ENCODE measurements at places on chromosomes 7 and 10.

GRCh38 chr7:63117-63480, 129.3 kb upstream of the FAM20C start:
- DNase-seq: no peak

DNA sequence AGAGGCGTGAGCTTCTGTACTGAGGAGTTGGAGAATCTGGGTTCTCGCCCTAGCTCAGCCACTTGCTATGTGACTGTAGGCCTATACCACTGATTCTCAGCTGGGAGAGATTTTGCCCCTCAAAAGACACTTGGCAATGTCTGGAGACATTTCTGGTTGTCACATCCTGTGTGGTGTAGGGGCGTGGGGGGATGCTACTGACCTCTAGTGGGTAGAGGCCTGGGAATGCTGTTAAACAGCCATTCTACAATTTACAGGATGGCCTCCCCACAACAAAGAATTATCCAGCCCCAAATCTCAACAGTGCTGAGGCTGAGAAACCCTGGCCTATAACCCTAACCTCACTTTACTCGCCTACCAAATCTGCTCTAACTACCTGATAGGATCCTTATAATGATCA, 58.8 kb upstream of the GAD2 start:
- DNase-seq: no peak

- DNase-seq: no peak
These were observed 4.3 kb upstream of the UCN3 start for GRCh38 chr10:5360318-5360915.

GRCh38 chr10:43093423-43094076, 16.7 kb downstream of the RET start:
- DNase-seq: no peak

- no peak for DNase-seq
These were observed 127.3 kb downstream of the LHPP start for GRCh38 chr10:124588736-124589490.

DNA sequence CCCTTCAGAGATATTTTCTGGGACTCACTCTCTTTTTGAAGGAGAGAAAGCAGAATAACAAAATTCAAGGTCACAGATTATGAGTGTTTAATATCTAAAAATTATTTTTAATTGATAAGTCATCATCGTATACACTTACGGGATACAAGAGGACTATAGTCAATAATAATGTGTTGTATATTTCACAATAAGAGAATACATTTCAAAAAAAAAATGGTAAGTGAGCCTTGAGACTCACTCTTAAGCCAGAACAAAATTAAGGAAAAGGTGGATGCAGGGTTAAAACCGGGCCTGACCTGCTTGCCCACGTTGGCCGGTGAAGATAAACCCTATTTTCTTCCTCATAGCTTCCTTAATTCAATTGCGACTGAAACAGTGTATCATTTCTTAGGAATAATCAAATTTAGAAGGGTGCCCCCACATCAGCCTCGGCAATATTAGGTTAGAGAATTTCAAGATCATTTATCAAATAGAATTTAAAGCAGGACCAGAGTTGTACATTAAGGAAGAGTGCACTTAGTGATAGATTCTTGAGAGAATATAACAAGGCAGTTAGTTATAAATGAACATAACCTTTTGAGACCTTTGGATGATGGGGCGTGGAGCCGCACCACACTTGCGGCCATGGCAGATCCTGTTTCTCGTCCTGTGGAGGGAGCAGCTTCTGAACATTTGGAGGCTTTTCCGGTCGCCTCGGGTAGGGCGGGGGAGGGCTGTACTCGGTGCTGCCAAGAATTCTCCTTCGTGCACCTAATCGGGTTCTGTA, 321.8 kb downstream of the PAXIP1 start:
- DNase-seq: no peak

- DNase-seq: no peak
These were observed 259.3 kb upstream of the TMEM72 start for GRCh38 chr10:44651834-44652233.

- DNase-seq: no peak
These were observed 280.2 kb upstream of the PITRM1 start for GRCh38 chr10:3452683-3453361.

- no peak for DNase-seq
These were observed 145.6 kb downstream of the ZNF248 start for GRCh38 chr10:37711617-37712488.

DNA sequence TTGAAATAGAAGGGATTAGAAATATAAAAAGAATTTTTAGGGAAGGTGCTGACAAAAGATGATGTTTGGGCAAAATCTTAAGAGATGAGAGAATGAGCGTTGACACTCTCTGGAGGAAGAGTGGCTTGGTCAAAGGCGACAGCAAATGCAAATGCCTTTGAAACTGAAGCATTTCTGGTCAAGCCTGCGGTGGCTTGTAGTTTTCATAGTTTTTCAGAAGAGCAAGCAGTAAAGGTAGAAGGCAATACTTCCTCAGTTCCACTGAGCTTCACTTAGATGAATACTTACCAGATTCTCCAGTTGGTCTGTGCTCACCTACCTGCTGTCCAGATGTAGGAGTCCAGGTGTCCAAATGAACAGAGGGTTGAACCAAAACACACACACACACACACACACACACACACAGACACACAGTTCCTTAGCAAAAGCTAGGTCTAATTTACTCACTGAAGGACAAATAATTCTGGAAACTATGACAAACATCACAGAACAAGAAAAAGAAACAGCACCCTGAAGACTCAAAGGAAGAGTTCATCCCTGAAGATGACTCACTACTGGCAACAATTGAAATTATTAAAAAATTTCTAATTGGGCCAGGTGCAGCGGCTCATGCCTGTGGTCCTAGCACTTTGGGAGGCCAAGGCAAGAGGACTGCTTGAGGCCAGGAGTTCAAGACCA, 12.1 kb upstream of the STK17A start:
- no peak for DNase-seq

DNA sequence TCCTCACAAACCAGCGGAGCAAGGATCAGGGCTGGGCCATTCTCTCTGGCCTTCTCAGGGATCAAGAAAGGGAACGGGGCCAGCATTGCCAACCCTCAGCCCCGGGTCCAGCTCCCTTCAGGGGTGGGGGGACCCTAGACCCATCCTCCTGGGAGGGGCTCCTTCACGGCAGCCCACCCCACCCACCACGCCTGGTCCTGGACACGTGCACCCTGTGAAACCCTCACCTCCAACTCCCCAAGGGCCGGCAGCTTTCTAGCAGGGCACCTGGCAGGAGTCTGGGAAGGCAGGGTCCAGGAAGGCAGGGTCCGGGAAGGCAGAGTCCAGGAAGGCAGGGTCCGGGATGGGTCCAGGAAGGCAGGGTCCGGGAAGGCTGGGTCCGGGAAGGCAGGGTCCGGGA, 46.6 kb upstream of the ADGRA1 start:
- DNase-seq: no peak

DNA sequence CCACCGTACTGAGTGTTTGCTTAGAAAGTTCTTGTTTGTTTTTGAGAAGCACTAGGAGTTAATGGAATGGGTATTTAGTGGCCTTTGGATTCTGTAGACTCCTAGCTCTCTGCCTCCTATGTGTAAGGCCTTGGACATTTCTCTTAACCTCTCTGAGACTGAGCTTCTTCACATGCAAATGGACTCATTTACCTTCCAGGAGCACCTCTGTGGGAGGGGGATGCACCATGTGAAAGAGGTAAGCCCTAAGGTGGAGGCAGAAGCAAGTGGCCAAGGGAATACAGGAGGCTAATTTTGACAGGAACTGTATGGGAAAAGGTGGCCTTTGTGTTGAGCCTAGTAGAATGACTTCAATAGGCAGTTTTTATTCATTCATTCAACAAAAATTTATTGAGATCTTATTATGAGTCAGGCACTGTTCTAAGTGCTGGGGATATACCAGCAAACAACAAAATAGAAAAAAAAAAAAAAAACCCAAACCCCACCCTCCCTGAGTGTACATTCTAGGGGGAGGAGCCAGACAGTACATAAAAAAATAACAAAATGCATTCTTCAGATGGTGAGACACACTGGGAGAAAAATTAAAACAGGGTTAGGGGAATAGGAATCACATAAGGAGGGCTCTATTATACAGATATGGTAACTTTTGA, 9.2 kb upstream of the EPHA1 start:
- DNase-seq: no peak

DNA sequence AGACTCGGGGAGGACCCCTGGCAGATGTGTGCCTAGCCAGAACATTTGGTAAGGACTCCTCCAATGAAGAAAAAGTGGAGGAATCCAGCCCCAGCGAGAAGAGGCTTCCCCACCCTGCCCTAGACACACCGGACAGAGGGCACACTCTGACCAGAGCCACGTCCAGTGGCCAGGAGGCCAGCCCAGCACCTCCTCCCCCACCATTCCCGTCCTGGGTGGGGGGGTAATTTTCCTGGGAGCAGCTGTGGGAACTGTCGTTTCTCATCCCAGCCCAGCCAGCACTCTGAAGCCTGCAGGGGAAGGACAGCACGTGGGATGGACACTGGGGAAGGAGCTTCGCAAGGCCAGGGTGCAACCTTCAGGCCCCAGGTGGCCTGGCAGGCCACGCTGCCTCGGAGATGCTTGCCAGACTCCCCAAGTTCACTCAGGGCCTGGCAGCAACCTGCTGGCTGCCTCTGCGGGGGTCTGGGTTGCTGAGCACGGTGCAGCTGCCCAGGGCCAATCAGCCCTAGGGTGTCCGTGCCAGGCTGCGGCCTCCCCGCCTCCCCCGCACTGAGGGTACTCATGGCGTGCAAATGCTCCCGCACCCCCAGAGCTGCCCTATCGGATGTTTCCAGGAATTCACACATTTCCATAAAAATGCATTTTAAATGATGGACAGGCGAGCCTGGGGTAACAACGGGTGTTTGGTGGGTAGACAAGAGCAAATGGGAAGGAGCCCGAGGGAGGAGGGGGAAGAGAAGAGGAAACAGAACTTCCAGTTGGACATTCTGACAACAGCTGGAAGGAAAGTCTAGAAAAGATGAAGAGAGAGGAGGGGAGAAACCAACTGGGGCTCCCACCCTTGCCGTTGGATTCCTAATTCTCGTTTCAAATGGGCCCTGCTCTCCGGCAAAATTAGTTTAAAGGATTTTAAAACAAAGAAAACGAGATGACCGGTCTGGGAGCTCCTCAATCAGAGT, 1.9 kb upstream of the EN2 start:
- DNase-seq: no peak

GRCh38 chr10:131899695-131900349, 986 bp upstream of the PPP2R2D start:
- DNase-seq: no peak

DNA sequence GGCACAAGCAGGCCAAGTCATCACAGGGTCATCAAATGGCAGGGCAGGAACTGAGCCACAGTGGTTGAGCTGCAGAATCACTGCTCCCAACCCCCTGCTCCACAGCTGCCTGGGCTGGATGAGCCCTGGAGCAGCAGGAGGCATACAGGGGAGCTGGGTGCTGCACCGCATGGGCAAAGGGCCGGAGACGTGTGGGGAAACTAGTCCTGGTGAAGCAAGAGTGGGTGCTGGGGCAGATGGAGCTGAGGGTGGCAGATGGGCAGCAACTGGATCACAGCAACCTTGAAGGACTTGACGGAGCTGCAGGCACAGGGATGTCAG, 16.0 kb upstream of the VOPP1 start:
- no peak for DNase-seq

- DNase-seq: no peak
These were observed 67.9 kb upstream of the SRRM3 start for GRCh38 chr7:76133839-76134238.

GRCh38 chr7:52753855-52754254, 281.6 kb upstream of the POM121L12 start:
- DNase-seq: no peak

GRCh38 chr10:90816466-90816865, 41.4 kb downstream of the HTR7 start:
- no peak for DNase-seq

DNA sequence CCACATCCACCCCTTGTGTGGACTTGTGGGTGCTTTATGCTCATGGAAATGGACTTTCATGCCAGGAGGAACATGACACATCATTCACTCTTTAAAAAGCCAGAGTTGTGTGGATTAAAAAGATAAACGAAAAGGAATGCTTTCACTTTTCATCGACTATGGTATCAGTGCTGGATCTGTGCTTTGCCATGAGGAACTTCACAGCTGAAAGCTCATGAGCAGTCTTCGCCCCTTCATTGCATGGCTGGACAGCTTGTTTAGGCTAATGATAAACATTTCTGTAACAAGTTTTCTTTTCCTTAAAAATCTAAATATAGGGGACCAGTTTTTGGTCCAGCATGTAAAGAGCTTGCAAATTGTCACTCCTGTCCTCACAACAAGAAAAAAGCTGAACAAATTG, 173.6 kb upstream of the NPS start:
- DNase-seq: no peak

DNA sequence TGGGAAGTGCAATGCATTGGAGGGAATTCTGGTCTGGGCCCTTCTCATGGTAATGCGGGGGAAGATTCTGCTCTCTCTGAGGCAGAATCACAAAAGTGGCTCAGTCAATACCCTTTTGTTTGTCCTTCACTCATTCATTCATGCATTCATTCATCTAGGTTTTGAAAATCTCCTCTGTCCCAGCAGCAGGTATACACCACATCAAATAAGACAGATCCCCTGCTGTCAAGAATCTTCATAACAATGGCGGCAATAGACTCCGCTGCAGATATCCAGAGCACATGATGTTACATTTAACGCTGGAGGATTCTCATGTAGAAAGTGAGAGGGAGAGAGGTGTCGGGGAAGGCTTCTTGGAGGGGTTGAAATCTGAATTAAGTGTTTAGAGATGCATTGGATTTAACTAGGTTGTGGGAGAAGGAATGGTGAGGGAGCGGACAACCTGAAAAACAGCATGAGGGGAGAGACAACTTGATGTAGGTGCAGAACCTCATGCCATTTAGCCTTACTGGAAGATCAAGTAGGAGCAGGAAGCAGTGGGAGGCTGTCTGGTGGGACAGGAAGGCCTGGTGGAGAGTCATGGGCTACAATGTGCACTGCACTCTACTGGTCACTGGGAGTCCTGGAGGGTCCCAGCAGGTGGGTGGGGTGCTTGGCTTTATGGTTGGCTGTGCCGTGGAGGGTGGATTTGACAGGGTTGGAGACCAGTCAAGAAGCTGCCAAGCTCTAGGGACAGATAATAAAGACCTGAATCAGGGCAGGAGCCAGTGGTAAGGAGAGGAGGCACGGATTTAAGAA, 5.2 kb upstream of the FAM180A start:
- DNase-seq: no peak

DNA sequence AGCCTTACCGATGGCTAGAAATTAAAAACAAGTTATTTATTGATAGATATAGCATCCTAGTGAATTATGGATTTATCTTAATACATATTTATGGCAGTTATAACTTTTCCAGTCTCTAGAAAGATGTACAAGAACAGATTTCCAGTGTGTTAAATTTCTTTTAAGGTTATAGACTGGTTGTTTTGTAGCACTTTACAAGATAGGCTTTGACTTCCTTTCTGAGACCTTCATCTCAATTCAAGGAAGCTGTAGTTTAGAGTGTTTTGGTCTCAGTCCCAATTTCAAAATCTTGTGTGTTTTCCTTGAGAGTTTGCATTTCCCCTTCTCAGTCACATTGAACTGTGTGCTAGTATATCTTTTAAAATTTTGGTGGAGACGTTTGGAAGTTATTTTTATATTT, 30.1 kb downstream of the PLEKHA1 start:
- DNase-seq: no peak

- no peak for DNase-seq
These were observed 60.1 kb upstream of the GNA12 start for GRCh38 chr7:2904202-2904601.

GRCh38 chr10:32985775-32986350, 27.8 kb upstream of the ITGB1 start:
- DNase-seq: no peak

GRCh38 chr10:110074758-110075671, 67.2 kb downstream of the ADD3 start:
- DNase-seq: no peak

- DNase-seq: no peak
These were observed 3.4 kb upstream of the ZNF503 start for GRCh38 chr10:75404815-75405597.

Measured in activated CD4-positive, alpha-beta T cell treated with anti-CD3 and anti-CD28 coated beads, Interleukin-2, Interleukin-6, amounts not matched to agents 100 ng/mL and 50 ng/mL, durations not matched to agents 16 hours and 8 hours (primary cell).